ENCODE measurements at places on chromosomes 6 and 20. TPM values are rescaled to one million over a fixed set of nuclear protein-coding genes. Genes with fewer than 3 reads are reported as not detected.

The TRIM39 gene
- 7.6 TPM for total RNA-seq

The TLDC2 gene
- 0.13 TPM for total RNA-seq

The USP49 gene
- total RNA-seq = 2.0 TPM

The IMPG1 gene
- not detected for total RNA-seq

The HIVEP1 gene
- 5.6 TPM for total RNA-seq

The CGAS gene
- total RNA-seq = 1.0 TPM

The ZBTB9 gene
- 3.9 TPM for total RNA-seq

The ISM1 gene
- total RNA-seq = under 0.01 TPM

The KCNQ5 gene
- not detected for total RNA-seq

Measured in dermis microvascular lymphatic vessel endothelial cell (primary cell).